ENCODE measurements at places on chromosomes 1 and 21.

- no peak for DNase-seq
Observed at GRCh38 chr1:68984289-68984688, 487.4 kb upstream of the DEPDC1 start.

GRCh38 chr1:97918961-97919360 lies 1.9 kb downstream of the DPYD start:
- DNase-seq, result no peak

DNA sequence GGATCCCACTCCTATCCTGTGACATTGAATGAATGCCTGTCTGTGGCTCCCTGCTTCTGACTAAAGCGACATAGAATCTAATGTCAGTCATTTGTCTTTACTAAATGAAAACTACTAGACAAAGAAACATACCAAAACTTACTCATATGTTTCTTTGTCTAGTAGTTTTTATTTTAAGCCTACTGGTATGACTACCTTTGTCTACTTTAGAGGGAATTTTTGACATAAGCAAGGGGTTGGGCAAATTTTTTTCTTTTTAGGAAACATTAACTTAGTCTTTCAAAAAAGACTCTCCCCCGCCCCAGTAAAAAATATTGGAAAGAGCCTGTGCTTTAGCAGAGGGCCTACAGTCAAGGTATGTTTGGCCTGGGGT lies 4.9 kb downstream of the NEK7 start:
- DNase-seq, result no peak

DNA sequence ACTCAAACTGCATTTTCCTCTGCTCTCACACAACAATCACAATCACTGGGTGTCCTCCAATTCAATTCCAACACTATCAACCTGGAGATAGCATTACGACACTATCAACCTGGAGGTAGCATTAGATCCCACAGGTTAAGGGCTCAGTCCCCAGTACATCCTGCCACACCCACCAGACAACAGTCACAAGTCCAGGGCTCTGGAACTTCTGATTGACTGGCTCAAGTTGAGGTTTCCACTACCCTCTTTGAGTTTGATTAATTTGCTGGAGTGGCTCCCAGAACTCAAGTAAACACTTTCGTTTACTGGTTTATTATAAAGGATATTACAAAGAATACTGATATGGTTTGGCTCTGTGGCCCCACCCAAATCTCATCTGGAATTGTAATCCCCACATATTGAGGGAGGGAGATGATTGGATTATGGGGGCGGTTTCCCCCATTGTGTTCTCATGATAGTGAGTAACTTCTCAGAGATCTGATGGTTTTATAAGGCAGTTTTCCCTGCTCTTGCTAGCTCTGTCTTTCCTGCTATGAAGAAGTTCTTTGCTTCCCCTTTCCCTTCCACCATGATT lies 49.6 kb upstream of the ARHGAP29 start:
- no peak for DNase-seq

DNA sequence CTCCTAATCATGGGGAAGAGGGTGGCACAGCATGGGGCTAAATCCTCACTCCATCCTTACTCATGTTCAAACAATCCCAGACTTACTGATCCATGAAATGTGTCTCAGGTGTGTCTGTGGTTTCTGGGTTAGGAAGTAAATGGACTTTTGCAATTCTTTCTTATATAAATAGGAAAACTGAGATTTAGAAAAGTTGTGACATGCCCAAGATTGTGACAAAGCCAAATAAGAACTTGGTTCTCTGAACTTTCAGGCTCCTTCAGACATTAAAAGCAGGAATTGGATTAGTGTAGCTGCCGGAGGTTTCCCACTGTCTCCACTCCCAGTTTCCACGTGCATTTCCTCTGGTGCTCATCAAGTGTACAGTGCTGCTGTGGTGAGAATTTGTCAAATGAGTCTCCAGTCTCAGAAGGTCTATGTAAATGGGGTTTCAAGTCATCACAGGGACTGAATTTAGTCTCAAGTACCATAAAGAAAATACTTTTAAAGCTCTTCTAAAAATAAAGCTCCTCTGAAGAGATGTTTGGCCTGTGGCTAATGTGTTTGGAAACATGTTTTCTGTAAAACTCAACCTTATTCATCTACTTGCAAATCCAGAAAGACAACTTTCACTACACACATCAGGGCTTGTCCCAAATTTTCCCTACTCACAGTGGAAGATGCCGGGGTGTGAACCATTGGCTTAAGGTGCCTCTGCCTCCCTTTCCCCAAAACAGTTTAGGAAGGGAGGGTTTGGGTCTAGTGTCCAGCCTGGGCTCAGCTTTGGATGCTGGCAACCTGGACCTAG lies 115.2 kb downstream of the NGF start:
- DNase-seq, result no peak

DNA sequence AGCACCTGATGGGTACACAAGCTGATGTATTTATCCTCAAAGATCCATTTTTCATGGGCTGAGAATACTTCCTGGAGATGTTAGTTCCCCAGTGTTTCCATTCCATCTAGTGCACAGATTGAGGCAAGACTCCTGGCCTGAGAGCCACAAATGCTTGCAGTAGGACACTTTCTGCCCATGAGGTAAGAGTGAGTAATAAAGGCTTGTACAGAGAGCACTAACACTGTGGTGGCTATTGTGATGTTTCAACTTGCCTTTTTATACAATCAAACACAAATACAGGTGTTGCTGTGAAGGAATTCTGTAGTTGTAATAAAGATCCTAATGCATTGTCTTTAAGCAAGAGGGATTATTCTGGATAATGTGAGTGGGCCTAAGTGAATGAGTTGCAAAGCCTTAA lies 186.1 kb upstream of the ADAMTS5 start:
- DNase-seq, result no peak

DNA sequence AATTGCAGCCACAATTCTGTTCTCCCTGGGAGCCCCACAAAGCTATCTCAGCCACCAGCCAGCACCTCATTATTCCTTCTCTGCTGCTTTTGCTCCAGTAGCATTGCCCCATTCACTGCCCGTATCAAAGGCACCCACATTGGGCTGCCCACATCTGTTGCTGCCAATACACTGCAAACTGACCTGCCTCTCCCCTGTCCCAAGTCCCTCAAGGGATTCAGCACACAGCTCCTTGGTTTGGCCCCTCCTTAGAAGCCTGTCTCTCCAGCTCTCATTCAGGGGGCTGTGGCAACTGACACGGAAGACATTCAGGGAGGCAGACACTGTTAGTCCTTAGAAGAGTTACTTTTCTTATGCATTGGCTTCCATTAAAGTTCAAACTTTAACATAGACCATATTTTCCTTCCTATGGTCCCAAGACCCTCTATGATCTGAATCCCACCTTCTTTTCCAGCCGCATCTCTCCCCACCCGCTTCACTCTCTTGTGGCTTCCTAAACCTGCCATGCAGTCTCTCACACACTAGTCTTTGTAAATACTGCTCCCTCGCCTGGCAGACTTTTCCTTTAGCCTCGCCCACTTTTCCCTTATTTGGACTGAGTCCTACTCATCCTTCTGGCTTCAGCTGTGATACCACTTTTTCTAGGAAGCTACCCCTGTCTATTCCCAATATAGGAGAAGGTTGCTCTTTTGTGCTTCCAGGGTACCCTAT lies 19.3 kb upstream of the KLHDC8A start:
- no peak for DNase-seq

- no peak for DNase-seq
Observed at GRCh38 chr1:42613803-42614131, 44.5 kb upstream of the PPIH start.

DNA sequence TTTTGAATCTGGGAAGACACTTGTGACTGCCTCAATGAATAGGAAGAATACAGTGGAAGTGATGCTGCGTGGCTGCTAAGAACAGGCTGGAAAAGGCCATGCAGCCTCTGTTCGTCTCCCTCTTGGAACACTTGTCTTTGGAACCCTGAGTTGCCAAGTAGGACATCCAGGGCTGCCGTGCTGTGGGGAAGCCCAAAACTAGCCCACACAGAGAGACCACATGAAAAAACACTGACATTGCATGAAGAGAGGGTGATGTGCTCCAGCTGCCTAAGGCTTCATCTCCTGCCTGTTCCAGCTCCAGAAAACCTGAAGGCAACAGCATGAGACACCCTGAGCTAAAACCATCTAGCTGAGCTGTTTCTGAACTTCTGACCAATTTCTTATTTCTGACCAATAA lies 61.1 kb upstream of the GNG4 start:
- DNase-seq, result no peak

GRCh38 chr1:209029737-209030136 lies 553.8 kb upstream of the CAMK1G start:
- DNase-seq, result no peak

DNA sequence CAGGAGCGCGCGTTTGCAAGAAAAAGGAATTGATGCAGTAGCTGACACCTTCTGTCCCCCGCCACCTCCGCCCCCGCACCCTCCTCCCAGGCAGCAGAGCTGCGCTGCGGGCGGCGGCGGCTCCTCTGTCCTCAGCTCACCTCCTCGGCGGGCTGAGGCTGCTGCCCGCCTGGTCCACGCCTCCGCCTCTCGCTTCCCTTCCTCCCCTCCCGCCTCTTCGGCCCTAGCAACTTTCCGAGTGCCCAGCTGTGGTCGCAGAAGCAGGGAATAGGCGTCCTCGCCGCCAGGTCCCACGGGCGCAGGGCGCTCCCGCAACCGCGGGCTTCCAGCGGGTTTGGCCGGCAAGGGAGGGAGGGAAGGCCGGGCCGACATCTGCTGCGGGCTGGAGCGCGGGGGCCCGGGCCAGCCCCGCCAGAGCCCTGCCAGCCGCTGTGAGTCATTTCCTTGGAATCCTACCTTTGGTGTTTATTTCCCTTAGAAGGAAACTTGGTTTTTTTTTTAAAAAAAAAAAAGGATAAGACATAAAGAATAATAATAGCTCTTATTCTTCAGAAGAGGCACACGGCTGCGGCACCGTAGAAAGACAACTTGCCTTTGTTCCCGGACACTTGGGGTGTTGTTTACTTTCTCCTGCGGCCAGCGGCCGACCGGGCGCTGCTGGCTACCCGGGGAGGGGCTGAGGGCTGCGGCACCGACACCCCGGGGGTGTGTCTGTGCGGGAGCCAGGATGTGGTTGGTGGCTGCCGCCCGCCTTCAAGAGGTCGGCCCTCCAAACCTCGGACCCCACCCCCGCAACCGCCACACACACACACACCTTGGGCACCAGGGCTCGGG lies 1.1 kb downstream of the SERTAD4 start:
- DNase-seq, result no peak

GRCh38 chr1:248841702-248842395 lies 3.8 kb downstream of the ZNF672 start:
- peak; percentile 19 for DNase-seq

GRCh38 chr1:114750780-114751179 lies 7.0 kb downstream of the CSDE1 start:
- no peak for DNase-seq

GRCh38 chr1:204545202-204545601 lies 29.0 kb downstream of the MDM4 start:
- no peak for DNase-seq

DNA sequence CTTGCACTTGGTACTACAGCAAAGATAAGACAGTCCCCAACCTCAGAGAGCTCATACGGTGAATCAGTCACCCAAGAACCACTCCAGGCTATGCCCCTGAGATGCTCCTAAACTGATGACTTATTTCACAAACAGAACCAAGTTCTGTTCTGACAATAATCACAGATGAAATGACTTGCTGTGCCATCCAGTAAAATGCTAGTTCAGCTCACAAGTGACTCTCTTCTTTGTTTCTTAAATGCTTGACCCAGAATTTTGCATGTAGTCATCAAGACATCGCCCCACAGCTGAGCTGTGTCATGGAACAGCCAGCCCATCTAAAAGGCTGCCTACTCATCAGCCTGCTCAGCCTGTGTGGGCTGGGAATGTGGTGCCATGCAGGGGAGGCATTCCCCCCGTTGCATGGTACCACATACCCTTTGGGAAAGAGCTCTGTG lies 6.1 kb upstream of the SLC19A2 start:
- no peak for DNase-seq

DNA sequence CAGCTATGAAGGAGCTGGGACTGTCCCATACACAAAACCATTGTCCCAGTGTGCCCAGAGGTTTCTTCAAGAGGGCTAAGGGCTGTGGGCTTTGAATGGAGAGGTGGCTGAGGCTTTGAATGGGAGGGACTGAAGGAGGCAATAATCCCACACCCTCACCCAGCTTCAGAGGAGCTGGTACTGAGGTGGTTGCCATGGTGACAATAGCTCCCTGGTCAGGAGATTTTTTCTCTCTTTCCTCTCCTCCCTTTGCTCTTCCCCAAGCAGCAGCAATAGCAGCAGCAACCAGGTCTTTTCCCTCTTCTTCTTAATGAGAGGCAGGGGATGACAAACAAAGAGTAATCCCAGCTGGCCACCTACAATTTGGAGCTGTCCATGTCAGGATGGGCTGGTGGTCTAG lies 1.6 kb downstream of the HPCAL4 start:
- no peak for DNase-seq

DNA sequence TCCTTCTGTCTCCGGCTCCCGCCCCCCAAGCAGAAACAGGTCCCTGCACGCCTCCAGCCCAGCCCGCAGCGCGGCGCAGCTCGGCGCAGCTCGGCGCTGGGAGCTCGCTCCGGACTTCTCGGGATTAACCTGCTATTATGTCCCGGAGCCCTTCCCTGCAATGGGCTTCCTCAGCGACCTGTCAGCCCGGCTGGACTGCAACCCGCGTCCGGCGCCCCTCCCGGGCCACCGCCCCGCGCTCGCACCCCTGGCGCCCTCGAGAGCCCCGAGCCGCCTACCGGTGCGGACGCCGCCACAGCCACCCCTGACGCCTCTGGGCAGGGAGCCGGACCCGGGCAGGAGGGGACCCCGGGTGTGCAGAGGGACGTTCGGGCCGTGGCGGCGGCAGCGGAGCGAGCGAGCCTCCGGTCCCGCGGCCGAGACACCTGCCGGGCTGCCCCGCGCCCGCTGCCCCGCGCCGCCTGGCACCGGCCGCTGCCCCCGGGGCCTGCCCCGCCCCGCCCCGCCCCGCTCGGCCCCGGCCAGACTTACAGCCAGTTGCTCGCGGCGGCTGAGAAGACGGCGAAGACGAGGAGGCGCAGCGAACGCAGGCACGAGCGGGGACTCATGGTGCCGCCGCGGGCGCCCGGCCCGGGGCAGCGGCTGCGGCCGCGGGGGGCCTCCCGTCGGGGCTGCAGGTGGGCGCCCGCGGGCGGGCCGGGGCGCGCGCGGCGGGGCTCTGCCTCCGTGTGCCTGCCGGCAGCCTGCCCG lies 407 bp downstream of the WNT4 start:
- DNase-seq, result no peak

DNA sequence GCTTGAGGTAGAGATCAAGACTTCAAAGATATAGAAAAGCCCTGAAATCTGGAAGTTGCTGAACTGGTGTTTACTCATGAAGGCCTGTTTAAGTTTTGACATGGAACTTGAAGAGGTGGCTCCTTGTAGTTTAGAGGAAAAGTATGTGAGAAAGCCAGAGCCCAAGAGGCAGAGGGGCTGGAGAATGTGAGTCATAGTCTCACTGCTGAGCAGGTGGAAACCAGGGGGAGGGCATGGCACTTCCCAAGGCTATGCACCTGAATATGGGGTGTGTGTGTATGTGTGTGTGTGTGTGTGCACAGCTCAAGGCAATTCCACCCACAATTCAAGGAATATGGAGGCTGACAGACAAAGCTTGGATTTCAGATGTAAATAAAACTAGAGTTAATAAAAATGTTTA lies 46.8 kb upstream of the C1orf198 start:
- DNase-seq, result no peak

DNA sequence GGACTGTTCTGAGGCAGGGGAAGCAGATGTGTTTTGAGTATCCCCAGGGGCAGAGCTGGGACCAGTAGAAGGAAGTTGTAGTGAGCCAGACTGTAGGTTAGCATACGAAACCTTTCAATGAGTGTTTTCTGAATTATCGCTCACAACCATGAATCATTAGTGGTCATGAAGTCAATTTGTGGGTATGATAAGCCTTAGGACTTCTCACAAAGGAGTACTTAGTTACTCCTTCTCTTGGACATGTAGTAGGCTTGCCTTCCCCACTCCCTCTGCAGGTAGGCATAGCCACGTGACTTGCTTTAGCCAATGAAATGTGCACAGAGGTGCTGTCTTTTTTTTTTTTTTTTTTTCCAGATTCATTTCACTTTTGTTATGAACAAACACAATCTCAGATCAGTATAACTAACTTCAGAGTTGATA lies 23.9 kb upstream of the FAAH start:
- no peak for DNase-seq

All from GF-D8 (cell line).